Chondrocyte (in vitro differentiated cells): ENCODE measurements at places on chromosomes 12 and 14. TPM values are rescaled to one million over a fixed set of nuclear protein-coding genes. Genes with fewer than 3 reads are reported as not detected.

Gene PLEKHD1
- total RNA-seq: 0.08 to 0.15 TPM (median 0.10 TPM) in 3 replicates

Gene COX8C
- total RNA-seq: not detected in 3 replicates

DNA sequence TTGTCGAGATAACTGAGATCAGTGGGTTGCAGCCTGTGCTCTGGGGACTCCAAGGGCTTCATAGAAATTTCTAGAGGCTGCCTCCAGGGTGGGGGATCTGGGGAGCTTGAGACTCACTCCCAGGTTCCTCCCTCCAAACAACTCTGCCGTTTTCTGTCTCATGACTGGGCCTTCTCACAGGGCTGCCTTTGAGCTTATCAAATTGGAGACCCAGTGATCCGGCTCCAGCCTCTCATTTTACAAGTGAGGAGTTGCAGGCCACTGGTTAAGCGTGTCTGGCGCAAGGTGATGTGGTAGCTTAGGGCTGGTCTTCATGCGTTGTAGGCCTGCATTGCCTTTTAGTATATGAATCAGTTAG, 85.8 kb downstream of the SLC25A47 start:
- no peak for DNase-seq

DNA sequence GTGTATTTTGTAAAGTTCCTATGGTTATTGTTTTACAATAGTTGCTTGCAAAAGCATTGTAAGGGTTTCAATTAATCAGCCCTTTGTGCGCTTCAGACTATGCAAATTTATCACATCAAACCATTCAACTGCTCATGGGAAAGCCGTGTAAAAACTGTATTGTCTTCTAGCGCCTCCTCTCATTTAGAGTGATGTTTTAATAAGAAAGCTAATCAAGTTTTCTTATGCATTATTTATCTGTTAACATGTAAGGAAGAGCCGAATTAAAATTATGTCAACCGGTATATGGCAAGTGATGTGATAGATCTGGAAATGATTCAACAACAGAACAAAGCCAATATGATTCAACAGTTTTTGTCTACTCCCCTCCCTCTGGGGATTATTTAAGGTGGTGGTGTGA, 92.5 kb upstream of the RFX4 start:
- DNase-seq: no peak

GRCh38 chr12:19910681-19911080, 457.7 kb upstream of the PDE3A start:
- no peak for DNase-seq

- peak; percentile 88 for DNase-seq
These were observed 1.4 kb upstream of the DIO3 start for GRCh38 chr14:101559624-101560533.

- no peak for DNase-seq
These were observed at the start of gene B3GNT4 for GRCh38 chr12:122203301-122204166. Gene B3GNT4 (plus strand): TSS chr12:122203709. CDS start chr12:122204619, 910 bp downstream.

Gene OR4E1
- total RNA-seq: not detected in 3 replicates
